ENCODE measurements at places on chromosomes 6 and 20.

- no peaks in the 10 kb centered on the region for H3K27me3 ChIP-seq
- H3K4me3 ChIP-seq: no peak overlapping the region
- no peak overlapping the region for H3K27ac ChIP-seq
- DNase-seq: no peak
- H3K4me1 ChIP-seq: no peaks in the 10 kb centered on the region
These were observed 59.9 kb downstream of the TNFAIP3 start for GRCh38 chr6:137926985-137927384.

GRCh38 chr20:19907326-19908056 lies 109.7 kb upstream of the NAA20 start:
- no peaks in the 10 kb centered on the region for H3K27me3 ChIP-seq
- H3K36me3 ChIP-seq: peaks cover 5% of the 10 kb centered on the region
- no peaks in the 10 kb centered on the region for H3K4me1 ChIP-seq
- H3K27ac ChIP-seq: no peak overlapping the region

DNA sequence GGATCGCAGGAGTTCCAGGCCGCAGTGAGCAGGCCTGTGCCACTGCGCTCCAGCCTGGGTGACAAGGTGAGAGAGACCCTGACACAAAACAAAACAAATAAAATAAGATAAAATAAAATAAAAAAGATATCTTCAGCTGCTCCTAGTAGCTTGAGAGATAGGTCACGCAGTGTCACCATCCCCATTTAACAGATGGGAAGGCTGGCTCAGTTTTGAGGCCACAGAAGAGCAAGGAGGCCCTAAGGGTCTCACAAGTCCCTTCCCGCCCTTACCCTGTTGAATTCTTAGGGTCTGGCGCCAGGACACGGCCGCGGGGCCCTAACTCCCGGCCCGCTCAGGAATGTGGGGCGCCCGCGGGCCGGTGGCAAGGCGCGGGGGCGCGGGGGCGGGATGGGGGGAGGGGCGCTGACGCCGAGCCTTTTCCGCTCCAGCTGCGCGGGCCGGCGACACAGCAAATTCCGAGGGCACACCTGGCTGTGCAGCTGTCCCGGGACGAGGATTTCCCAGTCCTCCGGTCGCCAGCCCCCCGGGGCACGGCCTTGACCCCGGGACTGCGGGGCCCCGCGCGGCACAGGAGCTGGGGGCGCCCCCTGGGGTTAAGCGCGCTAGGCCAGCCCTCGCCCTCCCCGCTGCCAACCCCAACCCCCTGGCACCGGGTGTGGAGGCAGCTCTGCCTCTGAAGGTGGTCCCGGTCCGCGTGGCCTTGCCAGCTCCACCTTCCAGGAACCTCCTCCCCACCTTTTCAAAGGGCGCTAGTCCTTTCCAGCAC lies 10.3 kb upstream of the R3HDML start:
- H3K36me3 ChIP-seq: no peaks in the 10 kb centered on the region
- H3K27ac ChIP-seq: no peak overlapping the region
- H3K4me3 ChIP-seq: no peak overlapping the region
- peaks cover 13% of the 10 kb centered on the region for H3K4me1 ChIP-seq

DNA sequence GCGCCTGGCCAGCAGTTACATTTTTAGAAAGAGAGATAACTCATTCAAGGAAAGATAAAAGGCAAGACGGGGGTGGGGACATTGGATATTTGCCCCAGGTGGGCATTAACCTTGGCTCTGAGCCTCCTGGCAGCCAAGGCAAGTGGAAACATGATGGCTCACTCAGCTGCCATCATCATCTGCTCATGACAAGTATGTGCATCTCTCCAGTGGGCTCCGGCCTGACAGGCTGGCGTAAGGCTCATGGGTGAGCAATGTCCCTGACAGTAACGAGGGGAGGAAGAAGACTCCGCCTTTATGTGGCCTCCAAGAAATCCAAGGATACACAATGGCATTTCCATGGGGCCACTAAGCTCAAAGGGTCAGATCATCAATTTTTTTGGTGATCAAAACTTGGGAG lies 13.3 kb downstream of the ANKRD60 start:
- H3K4me3 ChIP-seq: no peak overlapping the region
- H3K27ac ChIP-seq: no peak overlapping the region
- peaks cover 20% of the 10 kb centered on the region for H3K4me1 ChIP-seq
- no peaks in the 10 kb centered on the region for H3K36me3 ChIP-seq
- H3K27me3 ChIP-seq: no peaks in the 10 kb centered on the region
- DNase-seq: no peak

- peak overlapping the region; percentile 68 for H3K4me3 ChIP-seq
These were observed 71.0 kb downstream of the SOX4 start for GRCh38 chr6:21664314-21665109.

GRCh38 chr20:62386383-62387218 lies at the start of gene RPS21:
Gene RPS21, plus strand, starts transcription at chr20:62387103. Its CDS starts 236 bp downstream, at chr20:62387339.
- no peaks in the 10 kb centered on the region for H3K27me3 ChIP-seq
- H3K36me3 ChIP-seq: peaks cover 59% of the 10 kb centered on the region
- peak; percentile 81 for DNase-seq
- peak within 1 kb of the TSS; percentile 85 for H3K4me3 ChIP-seq
- H3K27ac ChIP-seq: peak within 1 kb of the TSS; percentile 57
- H3K4me1 ChIP-seq: peaks cover 34% of the 10 kb centered on the region

DNA sequence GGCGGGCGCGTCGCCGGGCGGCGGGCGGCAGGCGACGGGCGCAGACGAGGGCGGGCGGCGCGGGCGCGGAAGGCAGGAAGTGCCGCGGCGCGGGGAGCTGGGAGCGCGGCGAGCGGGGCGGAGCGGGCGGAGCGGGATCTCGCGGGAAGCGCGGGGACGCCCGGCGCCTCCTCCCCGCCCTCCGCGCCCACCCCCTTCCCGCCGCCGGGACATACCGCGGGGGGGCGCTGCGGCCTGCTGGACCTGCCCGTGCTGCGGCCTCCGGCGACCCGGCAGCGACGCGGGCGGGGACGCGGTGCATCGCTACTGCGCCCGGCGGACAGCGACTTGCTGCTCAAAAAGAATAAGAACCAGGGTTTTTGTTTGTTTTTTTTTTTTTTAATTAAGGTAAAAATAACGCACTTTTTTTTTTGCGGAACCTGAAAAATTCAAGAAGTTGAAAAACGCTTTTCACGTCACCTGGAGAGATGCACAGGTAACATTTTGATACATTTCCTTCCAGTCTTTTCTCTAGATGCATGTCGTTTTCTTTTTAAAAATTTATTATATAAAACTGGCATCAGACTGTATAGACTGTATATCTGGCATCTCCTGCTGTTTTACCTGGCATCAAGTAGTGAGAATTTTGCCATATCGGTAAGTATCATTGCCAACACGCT lies at the start of gene CENPB:
Gene CENPB (minus strand): TSS at position 76 of the 659 bp plus-strand sequence. CDS start 257 bp downstream, outside the sequence.
- peak within 1 kb of the TSS; percentile 67 for H3K4me3 ChIP-seq
- no peak for DNase-seq
- H3K27ac ChIP-seq: peak within 1 kb of the TSS; percentile 75
- peaks cover 37% of the 10 kb centered on the region for H3K4me1 ChIP-seq

- H3K4me1 ChIP-seq: peaks cover 8% of the 10 kb centered on the region
- H3K27me3 ChIP-seq: no peaks in the 10 kb centered on the region
- peak within 1 kb of the TSS; percentile 91 for H3K4me3 ChIP-seq
- H3K27ac ChIP-seq: peak within 1 kb of the TSS; percentile 90
- peak; percentile 84 for DNase-seq
These were observed at the start of gene MYO6 for GRCh38 chr6:75748743-75749538. Gene MYO6, plus strand, starts transcription at chr6:75749239. Its CDS starts 68,309 bp downstream, at chr6:75817548.

DNA sequence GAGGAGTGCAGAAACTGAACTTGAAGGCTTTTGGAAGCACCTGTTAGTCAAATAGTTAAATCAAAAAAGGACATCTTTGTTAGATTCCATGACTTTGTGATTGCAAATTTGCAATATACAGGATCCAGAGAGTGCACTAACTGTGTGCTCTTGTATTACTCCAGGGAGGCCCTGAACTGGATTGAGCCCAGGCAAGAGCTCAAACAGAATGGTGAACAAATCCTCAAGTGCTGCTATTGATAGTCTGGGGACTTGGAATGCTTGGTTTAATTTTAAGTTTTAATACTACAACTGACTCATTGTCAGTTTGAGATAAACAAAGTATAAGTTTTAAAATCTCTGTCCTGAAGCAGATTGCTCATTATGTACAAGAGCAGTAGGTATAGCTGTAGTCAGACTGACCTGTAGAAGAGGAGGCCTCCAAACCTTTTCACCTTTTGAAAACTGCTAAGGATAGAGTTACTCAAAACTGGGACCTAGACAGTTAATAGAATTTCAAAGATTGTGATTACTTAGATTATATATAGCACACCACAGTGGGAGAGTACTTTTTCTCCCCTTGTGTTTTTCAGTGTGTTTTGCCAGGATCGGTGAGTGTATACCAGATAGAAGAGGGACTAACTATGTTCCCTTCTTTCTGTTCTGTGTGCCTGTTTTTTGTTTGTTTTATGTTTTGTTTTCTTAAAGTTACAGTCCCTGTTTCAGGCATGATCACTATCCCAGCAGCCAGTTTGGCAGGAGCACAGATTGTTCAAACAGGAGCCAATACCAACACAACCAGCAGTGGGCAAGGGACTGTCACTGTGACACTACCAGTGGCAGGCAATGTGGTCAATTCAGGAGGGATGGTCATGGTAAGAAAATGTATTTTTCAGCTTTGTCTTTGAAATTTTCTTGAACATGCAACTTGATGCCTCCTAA lies 18.3 kb downstream of the NFYA start:
- H3K27me3 ChIP-seq: no peaks in the 10 kb centered on the region
- DNase-seq: no peak
- no peak overlapping the region for H3K27ac ChIP-seq
- no peaks in the 10 kb centered on the region for H3K4me1 ChIP-seq
- peaks cover 31% of the 10 kb centered on the region for H3K36me3 ChIP-seq
- no peak overlapping the region for H3K4me3 ChIP-seq

GRCh38 chr6:149567194-149567586 lies 1.0 kb downstream of the GINM1 start:
- peaks cover 3% of the 10 kb centered on the region for H3K36me3 ChIP-seq
- H3K4me1 ChIP-seq: peaks cover 16% of the 10 kb centered on the region
- no peaks in the 10 kb centered on the region for H3K27me3 ChIP-seq
- peak overlapping the region; percentile 78 for H3K27ac ChIP-seq

DNA sequence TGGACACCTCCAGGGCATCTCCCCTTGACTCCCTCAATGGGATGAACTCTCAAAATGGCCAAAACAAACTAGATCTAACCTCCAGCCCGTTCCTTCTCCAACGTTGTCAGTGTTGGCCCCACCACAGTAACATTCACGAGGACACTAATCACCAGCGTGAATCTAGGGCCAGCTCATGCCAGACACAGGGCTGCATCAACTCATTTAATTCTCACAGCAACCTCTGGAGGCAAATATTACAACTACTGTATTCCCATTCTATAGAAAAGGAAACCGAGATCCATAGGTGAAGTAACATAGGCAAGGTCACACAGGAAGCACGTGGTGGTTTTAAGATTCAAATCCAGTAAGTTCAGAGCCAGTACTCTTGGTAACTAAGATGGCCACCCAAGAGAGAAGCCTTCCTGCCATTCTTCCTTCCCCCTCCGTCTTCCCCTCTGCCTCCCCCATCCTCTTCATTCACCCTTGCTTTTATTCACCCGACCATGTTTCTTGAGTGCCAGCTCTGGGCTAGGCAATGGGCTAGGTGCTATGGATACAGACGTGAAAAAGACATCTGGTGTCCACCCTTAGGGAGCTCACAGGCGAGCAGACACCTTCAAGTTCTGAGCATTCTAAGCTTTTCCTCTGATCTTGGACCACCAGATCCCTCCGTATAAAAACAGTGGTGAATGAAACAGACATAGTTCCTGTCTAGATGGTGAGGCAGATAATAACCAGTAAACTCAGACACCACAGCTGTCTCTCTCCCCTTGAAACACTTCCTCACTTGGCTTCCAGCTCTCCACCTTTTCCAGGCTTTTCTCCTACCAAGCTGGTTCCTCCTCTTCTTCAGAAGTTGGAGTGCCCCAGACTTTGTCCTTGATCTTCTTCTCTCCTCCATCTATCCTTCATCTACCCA lies 9.6 kb downstream of the CCM2L start:
- no peak overlapping the region for H3K27ac ChIP-seq
- H3K4me3 ChIP-seq: no peak overlapping the region
- no peak for DNase-seq

- peaks cover 19% of the 10 kb centered on the region for H3K4me1 ChIP-seq
- H3K27me3 ChIP-seq: no peaks in the 10 kb centered on the region
- H3K4me3 ChIP-seq: no peak overlapping the region
- DNase-seq: no peak
- peak overlapping the region; percentile 85 for H3K27ac ChIP-seq
These were observed 12.9 kb downstream of the TGM2 start for GRCh38 chr20:38152175-38152620.

GRCh38 chr20:8320306-8320705 lies 188.2 kb downstream of the PLCB1 start:
- DNase-seq: no peak
- no peak overlapping the region for H3K27ac ChIP-seq
- H3K36me3 ChIP-seq: no peaks in the 10 kb centered on the region

DNA sequence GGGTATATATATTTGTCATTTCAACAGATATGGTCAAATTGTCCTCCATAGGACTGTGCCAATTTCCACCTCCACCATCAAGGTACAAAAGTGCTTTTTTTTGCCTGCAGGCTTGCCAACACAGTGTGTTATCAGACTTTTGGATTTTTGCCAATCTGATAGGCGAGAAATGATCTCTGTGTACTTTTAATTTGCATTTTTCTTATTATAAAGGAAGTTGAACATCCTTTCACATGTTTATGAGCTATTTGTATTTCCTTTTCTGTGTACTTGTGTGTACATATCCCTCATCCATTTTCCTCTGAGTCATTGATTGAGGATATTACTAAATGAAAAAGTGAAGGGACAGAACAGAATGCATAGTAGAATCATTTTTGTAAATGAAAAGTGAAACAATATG lies 39.0 kb upstream of the PTPN1 start:
- no peak overlapping the region for H3K4me3 ChIP-seq
- H3K4me1 ChIP-seq: no peaks in the 10 kb centered on the region
- H3K36me3 ChIP-seq: no peaks in the 10 kb centered on the region
- H3K27me3 ChIP-seq: no peaks in the 10 kb centered on the region

DNA sequence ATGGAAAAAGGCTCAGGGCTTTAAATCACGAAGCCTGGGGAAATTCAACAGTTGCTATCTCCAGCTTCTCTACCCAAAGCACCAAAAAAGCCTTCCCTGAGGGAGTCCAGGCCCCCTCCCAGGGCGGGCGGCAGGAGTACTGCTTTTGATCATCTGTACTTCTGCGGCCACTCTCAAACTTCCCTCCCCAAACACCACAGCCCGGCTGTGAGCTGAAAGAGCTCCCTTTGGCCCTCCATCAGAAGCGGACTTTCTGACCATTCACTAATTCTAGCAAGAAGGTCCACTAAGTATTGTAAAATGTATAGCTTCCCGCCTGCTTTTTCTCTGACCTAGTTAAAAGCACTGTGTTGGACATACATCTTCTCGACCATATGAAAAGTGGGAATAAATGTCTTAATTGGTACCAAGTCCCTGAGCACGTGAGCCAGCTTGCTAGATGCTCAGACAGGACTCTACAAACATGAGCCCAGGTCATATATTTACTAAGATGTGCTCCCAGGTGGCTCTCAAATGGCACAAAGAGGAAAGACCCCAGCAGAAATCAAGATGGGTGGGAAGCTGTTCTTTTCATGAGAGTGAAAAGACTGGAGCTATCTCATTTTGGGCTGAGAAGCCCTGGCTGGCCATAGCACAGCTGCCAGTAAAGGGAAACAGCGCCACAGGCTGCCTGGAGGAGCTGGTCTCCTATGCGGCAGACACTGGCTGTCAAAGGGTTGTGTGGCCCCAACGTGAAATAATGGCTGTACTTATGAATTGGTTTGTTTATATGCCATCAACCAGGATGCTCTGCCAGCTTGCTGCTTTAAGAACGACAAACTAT lies 58.6 kb downstream of the GFOD1 start:
- no peak for DNase-seq
- H3K4me3 ChIP-seq: no peak overlapping the region

- DNase-seq: no peak
- no peaks in the 10 kb centered on the region for H3K4me1 ChIP-seq
- no peaks in the 10 kb centered on the region for H3K27me3 ChIP-seq
- H3K27ac ChIP-seq: no peak overlapping the region
- H3K4me3 ChIP-seq: no peak overlapping the region
These were observed 110.8 kb downstream of the KHDRBS2 start for GRCh38 chr6:62175195-62175594.

Measured in spinal cord (tissue), 10 donors.